AG04449 (cell line): ENCODE measurements at places on chromosomes 4 and X.

GRCh38 chr4:67550857-67551256 lies 5.6 kb upstream of the CENPC start:
- no peak for DNase-seq

GRCh38 chr4:1327526-1328266 lies 19.3 kb upstream of the UVSSA start:
- DNase-seq: no peak

DNA sequence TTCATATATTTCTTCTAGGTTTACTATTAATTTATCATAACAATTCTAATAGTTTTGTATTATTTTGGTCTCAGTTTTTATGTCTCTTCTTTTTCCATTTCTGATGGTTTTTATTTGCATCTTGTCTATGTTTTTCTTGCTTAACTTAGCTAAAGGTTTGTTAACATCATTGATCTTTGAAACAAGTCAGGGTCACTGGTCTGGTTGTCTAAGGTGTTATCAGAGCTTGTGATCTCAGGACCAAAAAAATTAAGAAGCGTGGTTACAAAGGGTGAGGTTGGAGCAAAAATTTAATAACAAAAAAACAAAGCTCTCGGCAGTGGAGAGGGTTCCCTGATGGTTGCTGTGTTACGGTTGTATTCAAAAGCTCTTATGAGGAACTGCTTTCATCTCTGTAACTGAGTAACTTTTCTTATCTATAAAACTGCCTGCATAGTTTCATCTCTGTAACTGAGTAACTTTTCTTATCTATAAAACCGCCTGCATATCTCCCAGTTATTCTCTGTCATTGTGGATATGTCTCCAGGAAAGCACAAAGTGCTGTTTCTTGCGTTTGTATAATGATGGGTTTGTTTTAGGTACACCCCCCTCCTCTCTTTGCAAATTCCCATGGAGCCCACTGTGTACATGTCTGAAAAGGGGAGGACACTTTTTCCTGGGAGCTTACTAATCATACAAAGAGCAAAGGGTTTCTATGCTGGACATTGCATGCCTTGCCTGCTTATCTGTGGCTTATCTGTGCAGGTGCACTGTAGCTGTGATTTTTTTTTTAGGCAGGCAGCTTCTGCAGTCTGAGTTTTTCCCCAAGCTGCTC lies 62.4 kb upstream of the UGT2B15 start:
- DNase-seq: no peak

DNA sequence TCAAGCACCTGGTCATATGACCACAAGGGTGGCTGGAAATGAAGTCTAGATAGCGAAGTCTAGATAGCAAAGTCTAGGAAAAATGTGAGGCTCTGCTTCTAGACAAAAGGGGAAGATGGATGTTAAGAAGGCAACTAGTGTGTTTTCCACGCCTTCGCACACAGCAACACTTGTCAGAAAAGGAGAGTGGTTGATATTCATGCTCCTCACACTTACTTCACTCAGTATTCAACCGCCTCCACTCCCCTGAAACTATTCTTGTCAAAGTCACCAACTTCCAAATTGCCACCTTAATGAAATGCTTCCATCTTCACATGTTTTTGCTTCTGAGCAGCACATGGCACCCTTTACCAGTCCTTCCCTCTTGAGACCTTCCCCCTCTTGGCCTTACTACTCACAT lies 27.7 kb upstream of the DCLK2 start:
- no peak for DNase-seq

DNA sequence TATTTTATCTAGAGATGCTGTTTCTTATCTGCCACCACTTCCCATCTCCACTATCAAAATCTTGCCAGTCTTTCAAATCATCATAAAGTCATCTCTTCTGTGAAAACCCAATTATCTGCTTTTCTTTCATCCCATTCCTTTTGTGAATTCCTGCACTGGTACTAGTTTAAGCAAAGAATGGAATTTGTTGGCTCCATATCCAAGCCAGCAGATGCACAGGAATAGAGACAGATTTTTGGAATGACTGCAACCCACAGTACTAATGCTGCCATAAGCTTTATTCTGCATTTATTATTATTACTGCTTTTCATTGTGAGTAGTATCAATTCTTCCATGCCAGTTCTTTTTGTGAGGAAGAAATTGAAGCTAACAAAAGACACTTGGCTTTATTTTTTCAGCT lies 616.7 kb downstream of the RAPGEF2 start:
- DNase-seq: no peak

GRCh38 chr4:89301902-89302301 lies 5.7 kb downstream of the GPRIN3 start:
- no peak for DNase-seq

- no peak for DNase-seq
Observed at GRCh38 chrX:140723121-140723715, 13.7 kb downstream of the LINC00632 start.

GRCh38 chrX:149650162-149650561 lies 18.6 kb upstream of the TMEM185A start:
- no peak for DNase-seq

GRCh38 chrX:136250191-136251040 lies 784 bp downstream of the MAP7D3 start:
- no peak for DNase-seq

DNA sequence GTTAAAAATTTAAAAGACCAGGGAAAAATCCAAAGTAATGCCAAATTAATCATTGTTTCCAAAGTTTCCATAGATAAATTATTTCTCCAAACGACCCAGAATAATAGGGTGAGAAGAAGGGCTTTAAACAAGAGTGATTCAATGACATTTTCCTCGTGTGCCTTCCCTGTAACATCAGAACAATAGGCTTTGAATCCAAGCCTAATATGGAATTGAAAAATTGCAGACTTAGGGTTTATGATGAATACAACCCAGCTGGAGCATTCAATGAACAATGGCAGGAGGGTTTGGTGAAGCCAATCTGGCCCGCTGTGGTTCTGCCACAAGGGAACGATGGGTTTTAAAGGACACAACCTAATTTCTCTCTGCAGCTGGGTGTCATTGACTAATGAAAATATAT lies 94.2 kb downstream of the CBLL2 start:
- no peak for DNase-seq

DNA sequence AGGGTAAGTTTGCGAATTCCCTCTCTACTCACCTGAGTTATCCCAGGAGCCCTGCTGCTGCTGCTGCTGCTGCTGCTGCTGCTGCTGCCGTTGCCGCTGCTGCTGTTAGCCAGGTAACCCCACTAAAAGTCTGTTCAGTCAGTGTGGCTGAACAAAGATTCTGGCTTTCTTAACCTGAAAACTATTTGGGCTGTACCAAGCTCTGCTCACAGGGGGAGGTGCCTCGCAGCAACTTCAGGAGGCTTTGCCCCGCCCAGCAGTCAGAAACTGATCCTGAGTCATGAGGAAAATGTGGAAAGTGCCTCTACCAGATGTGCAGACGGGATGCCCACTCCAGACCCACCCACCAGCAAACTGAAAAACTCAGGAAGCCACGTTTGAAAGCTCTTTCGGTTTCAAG lies at the start of gene CAPN6:
CAPN6 (minus strand) TSS at position 145 of the 400 bp plus-strand sequence. CDS start 6,547 bp downstream, outside the sequence.
- no peak for DNase-seq

GRCh38 chr4:150126864-150127203 lies 48.6 kb downstream of the DCLK2 start:
- DNase-seq: no peak

DNA sequence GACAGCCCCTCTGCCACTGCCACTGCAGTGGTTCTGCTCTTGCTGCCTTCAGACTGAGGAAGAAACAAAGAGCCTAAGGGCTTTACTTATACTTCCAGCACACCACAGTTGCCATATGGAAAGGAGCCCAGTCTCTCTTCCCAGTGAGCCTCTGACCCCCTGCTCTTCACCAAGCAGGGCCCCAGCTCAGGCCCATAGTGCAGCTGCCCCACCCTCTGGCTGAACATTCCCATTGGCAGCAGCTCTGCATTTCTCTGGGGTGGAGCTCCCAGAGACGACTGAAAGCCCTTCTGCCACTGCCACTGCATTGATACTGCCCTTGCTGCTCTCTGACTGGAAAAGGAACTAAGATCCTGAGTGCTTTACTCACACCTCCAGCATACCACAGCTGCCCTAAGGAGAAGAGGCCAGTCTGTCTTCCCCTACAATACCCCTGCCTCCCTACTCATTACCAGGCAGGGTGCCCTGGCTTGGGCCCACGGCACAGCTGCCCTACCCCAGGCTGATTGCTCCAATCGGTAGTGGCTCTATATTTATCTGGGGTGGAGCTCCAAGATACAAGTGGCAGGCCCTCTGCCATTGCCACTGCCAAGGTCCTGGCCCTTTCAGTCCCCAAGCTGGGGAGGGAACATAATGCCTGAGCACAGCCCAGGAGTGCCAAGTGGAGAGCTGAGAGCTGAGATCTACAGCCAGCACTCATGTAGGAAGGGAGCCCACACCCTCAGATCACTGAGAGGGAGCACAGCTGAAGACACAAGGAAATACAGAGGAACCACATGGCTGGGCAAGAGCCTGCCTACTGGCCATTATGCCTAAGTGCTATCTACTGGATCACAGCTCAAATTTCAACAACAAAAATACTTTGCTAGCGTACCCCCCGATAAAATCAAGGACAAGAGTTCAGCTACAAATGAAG lies 36.0 kb downstream of the AWAT2 start:
- DNase-seq: no peak
